Hematopoietic multipotent progenitor cell treated with erythropoietin and hydrocortisone succinate and interleukin-3 and kit ligand, for 8 days (in vitro differentiated cells): ENCODE measurements at places on chromosomes 5 and 9.
A peak's percentile ranks its signal among the peaks of the same experiment; 100 is the strongest.

DNA sequence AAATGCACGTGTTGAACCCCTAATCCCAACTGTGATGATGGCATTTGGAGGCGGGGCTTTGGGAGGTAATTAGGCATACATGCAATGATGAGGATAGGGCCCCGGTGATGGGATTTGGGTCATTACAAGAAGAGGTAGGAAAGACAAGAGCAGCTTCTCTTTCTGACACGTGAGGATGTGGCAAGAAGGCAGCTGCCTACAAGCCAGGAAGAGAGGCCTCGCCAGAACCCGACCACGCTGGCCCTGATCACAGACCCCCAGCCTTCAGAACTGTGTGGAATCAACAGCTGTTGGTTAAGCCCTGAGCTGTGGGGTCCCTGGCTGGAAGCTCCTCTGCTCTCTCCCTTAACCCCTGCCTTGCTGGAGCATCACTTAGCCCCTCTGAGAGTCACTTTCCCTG lies 57.5 kb downstream of the COL23A1 start:
- DNase-seq: no peak

- DNase-seq: no peak
Observed at GRCh38 chr5:57685516-57686255, 203.1 kb upstream of the ACTBL2 start.

DNA sequence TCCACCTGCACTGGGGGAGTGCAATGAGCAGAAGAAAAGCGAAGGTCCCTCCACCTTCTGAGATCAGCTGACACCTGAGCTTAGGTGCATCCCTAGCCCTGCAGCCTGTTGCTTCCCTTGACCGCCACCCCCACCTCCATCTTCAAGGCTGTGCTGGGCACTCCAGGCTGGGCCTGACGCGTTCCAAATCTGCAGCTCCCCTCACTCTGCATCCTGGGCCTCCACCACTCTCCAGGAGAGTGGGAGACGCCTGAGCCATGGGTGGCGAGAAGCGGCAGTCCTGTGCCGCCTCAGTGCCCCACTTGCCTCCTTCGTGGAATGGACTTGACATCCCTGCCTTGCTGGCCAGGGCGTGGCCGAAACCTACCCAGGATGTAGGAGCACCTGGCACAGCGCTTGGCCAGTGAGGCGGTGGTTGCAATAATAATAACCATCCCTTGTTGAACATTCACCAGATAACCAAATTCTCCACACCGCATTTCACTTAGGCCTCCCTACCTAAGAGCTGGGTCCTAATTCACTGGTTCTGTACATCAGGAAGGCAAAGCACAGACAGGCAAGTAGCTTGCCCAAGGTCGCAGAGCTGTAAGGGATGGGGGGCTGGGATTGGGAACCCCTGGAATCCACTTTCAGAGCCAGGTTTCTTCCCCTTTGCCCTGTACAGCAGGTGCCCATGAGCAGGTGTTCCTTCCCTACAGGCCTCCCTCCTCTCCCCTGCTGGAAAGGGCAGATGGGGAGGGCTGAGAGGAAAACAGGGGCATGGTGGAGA lies 11.7 kb downstream of the B4GALT7 start:
- no peak for DNase-seq

- DNase-seq: no peak
Observed at GRCh38 chr9:106964329-106964728, 101.4 kb downstream of the ZNF462 start.

GRCh38 chr5:153660919-153661318 lies 170.4 kb downstream of the GRIA1 start:
- DNase-seq: no peak

GRCh38 chr5:142017832-142018427 lies 5.1 kb upstream of the GNPDA1 start:
- DNase-seq: peak; percentile 29

- no peak for DNase-seq
Observed at GRCh38 chr9:971901-972500, 4.5 kb upstream of the DMRT3 start.

DNA sequence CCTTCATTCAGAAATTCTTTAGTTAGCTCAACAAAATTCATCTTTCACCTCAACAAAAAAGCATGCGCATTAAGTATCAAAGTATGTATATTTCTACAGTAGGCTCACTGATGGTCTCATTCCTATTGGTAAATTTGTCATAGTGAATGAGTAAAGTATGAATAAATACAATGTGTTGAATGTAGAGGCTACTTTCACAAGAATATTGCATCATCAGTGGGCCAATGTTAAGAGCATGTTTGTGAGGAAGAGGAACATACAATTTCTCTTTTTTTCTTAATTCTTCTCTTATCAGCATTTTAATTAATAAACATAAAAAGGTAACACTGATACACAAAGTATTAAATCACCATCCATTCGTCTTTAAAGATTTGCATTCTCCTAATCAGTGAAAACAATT lies 505.1 kb downstream of the CETN3 start:
- DNase-seq: no peak

GRCh38 chr9:8456344-8456743 lies 656.8 kb upstream of the DMAC1 start:
- DNase-seq: no peak

DNA sequence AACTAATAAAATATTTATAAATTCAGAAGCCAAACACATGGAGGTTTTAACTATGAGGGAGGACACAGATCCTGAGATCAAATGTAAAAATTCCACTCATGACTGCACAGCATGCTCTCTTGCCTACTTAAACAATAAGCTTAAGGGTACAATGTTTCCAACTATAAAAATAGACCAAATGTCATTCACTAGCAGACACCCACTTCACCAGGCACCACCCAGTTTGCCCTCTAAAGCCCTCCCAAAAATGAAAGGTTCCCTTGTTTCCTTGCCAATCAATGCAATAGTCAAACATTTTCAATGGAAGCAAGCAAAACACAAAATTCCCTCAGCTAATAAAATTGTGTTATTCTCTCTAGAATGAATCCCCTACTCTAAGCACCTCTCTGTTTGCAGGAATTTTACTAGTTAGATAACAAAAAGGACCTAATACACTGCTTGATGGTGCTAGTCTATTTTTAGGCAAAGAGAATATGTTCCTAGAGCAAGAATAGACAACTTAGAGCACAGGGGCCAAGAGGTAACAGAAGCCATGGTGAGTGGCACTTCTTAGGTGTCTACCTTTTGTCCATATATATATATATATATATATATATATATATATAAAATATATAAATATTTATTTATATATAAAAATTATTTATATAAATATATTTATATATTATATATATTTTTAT lies 135.3 kb downstream of the HOMER1 start:
- no peak for DNase-seq

- no peak for DNase-seq
Observed at GRCh38 chr9:98929071-98929470, 14.6 kb upstream of the COL15A1 start.

- peak; percentile 87 for DNase-seq
Observed at GRCh38 chr5:88883059-88883835, at the start of gene MEF2C. Gene MEF2C (minus strand): TSS chr5:88883184. CDS start chr5:88823788, 59,396 bp downstream.

DNA sequence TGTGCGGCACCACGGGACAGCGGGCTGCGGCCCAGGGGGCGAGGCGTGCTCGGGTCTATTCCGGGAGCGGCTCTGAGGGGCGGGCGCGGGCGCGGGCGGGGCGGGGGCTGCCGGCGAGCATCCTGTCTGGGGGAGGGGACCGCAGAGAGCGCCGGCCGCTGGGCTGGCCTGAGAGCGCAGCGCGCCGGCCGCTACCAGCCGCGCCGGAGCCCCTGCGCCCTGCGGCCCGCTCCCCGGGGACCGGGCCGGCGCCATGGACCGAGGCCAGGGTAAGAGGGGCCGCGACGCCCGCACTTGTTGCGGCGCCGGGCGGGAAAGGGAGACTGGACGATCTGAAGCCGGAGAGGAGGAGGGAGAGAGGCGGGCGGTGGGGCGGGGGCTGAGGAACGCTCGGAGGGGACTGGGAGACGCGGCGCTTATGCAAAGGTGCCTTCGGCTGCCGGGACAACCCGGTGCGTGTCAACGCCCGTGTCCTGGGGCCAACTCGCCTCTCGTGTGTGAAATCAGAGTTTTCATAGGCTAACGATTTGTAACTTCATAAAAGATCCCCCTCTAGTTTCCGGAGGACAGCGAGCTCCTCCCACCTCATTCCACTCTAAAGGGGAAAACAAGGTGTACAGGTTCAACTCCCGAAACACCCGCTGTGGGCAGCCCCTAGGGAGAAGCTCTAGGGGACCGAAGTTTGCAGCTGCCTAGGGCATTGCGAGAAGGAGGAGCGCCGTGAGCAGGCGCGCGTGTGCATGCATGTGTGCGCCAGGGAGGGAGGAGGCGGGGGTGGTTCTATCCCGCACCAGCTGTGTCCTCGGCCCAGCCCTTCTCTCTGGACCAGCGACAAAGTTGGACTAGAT lies at the start of gene AFAP1L1:
AFAP1L1 (plus strand) TSS at position 144 of the 848 bp plus-strand sequence; CDS start at position 254, 110 bp downstream.
- DNase-seq: peak; percentile 7

DNA sequence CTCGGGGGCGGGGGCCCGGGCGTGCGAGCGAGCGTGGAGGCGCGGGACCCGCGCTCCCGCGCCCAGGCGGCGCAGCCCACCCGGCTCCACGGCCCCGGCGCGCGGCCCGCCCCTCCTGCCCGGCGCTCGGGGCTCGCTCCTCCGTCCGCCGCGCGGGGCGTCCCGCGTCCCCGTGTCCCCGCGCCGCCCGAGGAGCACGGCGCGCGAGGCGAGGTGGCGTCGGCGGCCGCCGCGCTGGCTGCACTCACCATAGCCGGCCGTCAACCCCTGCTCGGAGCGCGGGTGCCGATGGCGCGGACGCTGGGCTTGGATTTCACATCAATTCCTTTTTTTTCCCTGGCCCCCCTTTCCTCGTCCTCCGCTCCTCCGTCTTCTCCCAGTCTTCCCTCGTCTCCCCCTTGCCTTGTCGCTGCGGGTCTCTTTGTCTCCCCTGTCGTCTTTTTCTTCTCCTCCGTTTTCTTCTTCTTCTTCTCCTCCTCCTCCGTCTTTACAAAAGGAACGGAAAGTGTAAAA lies 494 bp downstream of the PTCH1 start:
- no peak for DNase-seq

DNA sequence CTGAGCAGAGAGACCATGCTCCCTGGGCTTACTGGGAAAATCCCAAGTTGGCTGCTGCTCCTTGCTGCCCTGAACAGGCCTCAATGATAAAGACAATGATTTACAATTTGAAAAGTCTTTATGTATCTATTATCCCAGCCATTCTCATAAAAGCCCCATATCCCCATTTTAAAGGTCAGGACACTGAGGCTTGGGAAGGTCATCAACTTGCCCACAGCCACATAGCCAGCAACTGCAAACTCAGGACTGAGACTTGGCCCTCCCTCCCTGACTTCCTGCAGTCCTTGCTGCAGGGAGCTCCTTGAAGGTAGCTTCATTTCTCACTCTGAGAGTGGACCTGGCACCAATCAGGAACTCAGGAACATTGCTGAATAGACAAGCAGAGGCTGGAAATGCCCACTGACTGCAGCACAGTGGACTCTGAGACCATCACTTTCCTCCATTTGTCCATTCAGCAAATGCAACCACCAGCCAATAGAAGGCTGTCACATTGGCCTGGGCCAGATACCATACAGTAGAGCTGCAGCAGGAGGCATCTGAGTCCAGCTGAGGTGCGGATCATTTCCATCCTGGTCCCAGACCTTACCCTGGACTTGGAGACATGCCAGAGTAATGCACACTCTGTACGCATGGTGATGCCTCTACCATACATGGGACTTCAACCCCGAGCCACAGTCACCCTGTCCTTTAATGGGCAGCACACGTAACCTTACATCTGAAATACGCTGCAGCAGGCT lies 18.3 kb downstream of the TNIP1 start:
- DNase-seq: no peak

- DNase-seq: no peak
Observed at GRCh38 chr5:81252904-81253303, 19.8 kb downstream of the CKMT2 start.

DNA sequence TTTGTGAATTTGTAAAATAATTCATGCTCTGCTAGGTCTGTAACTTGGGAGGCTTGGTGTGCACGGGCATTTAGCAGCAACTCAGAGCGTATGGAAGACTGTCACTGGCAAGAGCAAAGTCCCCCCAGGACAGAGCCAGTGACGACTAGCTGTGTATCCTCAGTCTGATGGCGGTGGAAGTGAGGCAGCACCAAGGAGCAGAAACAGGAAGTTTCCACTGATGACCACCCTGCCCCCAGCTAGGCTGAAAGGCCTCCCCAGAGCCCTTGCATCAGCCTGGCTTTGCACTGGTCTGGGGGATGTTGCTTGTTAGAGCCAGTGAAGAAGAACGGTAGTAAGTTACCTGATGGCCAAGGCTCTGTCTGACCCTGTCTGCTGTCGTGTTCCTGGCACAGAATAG lies 66.8 kb upstream of the ABL1 start:
- DNase-seq: no peak

DNA sequence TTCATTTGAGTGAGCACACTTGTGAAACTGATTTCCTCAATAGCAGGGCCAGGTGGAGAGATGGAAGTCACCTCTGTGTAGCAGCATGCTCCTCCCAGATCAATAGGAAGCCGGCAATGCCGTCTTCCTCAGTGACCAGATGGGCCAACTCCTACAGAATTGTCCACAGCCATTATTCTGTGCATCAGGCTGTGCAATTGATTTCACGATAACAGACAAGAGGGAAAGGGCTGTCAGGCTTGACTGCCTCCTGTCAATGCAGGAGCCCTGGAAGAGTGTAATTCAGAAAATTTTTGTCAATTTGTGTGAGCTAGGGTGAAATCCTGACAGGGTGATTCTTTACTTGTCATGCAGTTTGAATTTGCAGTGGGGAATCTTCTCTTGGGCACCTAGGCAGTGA lies 838.4 kb upstream of the NUDT12 start:
- no peak for DNase-seq

GRCh38 chr5:103674251-103674650 lies 111.7 kb upstream of the NUDT12 start:
- DNase-seq: no peak

DNA sequence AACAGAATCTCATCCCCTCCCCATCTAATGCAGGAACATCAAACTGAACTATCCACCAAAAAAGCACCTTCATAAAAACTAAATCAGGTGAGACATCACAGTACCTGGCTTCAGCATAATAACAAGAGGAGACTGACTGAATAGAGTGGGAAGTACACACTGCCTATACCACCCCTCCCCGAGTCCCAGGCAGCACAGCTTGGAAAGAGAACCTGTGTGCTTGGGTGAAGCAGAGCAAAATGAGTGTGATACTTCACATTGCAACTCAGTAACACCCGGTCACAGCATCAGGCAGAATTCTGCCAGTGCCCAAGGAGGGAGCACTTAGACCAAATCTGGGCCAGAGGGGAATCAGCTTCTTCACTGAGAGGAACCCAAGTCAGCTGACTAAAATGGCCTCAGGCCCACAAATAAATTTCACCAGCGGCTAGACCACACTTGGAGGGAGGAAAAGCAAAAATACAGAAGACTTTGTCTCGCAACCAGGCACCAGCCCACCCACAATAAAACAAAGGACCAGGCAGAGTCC lies 69.3 kb upstream of the OR2K2 start:
- no peak for DNase-seq

- no peak for DNase-seq
Observed at GRCh38 chr5:83956386-83956785, 235.7 kb upstream of the HAPLN1 start.

- DNase-seq: no peak
Observed at GRCh38 chr5:166257661-166258060, 2033.8 kb upstream of the WWC1 start.

DNA sequence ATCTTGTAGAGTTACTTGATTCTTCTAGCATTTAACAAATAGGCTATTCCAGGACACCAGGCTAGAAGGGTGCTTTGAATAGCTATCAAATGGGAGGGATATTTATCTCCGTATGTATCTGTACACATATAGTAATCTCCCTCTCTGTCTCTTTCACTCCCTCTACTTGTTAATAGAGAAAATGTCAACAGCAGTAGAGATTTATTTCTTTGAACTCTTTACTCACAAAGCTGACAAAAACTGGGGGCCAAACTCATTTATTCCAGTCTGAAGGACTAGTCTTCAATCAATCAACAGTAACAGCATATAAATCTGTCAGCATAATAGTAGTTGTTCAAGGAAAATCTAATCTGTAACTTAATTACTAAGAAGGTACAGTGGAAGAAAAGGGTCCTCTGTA lies 78.2 kb upstream of the FER start:
- no peak for DNase-seq
